ENCODE measurements at places on chromosomes 16 and 17. TPM values are rescaled to one million over a fixed set of nuclear protein-coding genes. Genes with fewer than 3 reads are reported as not detected.

PPP1R9B gene
- 31.8 TPM for total RNA-seq

QPRT gene
- 0.81 TPM for total RNA-seq

PTX4 gene
- 0.13 TPM for total RNA-seq

MMP15 gene
- 17.9 TPM for total RNA-seq

IGSF6 gene
- not detected for total RNA-seq

HBQ1 gene
- total RNA-seq = 0.97 TPM

ZNF830 gene
- 15.4 TPM for total RNA-seq

TNK1 gene
- 0.49 TPM for total RNA-seq

TNFRSF17 gene
- not detected for total RNA-seq

ZSCAN10 gene
- not detected for total RNA-seq

TMUB2 gene
- 24.3 TPM for total RNA-seq

TMEM106A gene
- total RNA-seq = 4.0 TPM

GP1BA gene
- total RNA-seq = not detected

ABCC3 gene
- 2.2 TPM for total RNA-seq

KRTAP3-2 gene
- not detected for total RNA-seq

ADAM11 gene
- total RNA-seq = 0.13 TPM

EVI2A gene
- 0.16 TPM for total RNA-seq

CCL17 gene
- not detected for total RNA-seq

ATXN7L3 gene
- total RNA-seq = 31.4 TPM

NEUROD2 gene
- total RNA-seq = not detected

TBC1D3B gene
- total RNA-seq = 2.6 TPM

STX1B gene
- total RNA-seq = not detected

ADAD2 gene
- total RNA-seq = 0.44 TPM

YWHAE gene
- total RNA-seq = 507 TPM

OR1G1 gene
- total RNA-seq = not detected

DOC2B gene
- 13.4 TPM for total RNA-seq

KRT36 gene
- 0.16 TPM for total RNA-seq

OR1A1 gene
- not detected for total RNA-seq

HS3ST2 gene
- not detected for total RNA-seq

KRT32 gene
- total RNA-seq = not detected

TP53TG3F gene
- not detected for total RNA-seq

GRAPL gene
- total RNA-seq = 13.3 TPM

C16orf96 gene
- total RNA-seq = not detected

ZNF768 gene
- 13.2 TPM for total RNA-seq

VAT1L gene
- total RNA-seq = 3.9 TPM

C16orf89 gene
- total RNA-seq = not detected

SDK2 gene
- not detected for total RNA-seq

PRAC2 gene
- not detected for total RNA-seq

RASD1 gene
- total RNA-seq = 10.0 TPM

MAF gene
- 13.3 TPM for total RNA-seq

CCL1 gene
- not detected for total RNA-seq

RAP1GAP2 gene
- 1.3 TPM for total RNA-seq

CIITA gene
- 0.06 TPM for total RNA-seq

SULT1A4 gene
- 12.6 TPM for total RNA-seq

SPATA32 gene
- total RNA-seq = not detected

VTN gene
- 0.06 TPM for total RNA-seq

IL17C gene
- total RNA-seq = not detected

FASN gene
- total RNA-seq = 95.0 TPM

Data from bladder microvascular endothelial cell (primary cell).